ENCODE measurements at places on chromosomes 5 and 9.

DNA sequence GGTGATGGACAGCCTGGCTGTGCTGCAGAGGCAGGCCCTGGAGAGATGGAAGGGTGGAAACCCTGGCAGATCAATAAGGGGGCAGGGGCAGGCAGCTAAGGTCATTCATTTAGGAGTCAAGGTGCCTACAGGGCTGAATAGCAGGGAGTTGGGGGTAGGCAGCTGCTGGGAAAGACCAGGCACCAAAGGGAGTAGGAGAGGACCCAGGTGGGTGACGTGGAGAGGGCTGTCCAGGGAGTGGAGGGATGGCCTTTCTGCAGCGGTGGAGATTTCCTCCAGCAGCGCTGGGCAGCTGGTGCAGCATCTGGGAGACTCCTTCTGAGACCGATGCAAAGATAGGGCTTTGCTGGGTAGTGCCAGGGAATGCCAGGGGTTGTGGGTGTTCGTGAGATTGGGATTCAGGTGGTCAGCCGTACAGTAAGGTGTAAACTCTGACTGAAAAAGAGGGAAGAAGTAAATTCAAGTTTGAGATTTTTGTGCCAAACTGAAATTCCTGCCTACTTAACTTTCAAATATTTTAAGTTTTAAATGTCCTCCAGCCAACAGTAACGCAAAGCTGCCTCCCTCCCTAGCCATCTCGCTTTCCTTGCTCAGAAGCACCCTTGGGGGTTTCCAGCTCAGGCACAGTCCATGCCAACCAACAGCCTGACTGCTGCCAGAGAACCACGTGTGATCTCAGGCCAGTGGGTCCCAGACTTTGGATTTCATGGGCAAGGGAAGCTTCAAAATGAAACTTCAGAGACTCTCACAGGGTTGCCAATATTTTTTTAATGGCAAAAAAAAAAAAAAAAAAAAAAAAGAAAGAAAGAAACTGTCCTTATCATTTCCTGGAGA is 18.6 kb upstream of the ANGPTL2 start:
- no peak for DNase-seq

DNA sequence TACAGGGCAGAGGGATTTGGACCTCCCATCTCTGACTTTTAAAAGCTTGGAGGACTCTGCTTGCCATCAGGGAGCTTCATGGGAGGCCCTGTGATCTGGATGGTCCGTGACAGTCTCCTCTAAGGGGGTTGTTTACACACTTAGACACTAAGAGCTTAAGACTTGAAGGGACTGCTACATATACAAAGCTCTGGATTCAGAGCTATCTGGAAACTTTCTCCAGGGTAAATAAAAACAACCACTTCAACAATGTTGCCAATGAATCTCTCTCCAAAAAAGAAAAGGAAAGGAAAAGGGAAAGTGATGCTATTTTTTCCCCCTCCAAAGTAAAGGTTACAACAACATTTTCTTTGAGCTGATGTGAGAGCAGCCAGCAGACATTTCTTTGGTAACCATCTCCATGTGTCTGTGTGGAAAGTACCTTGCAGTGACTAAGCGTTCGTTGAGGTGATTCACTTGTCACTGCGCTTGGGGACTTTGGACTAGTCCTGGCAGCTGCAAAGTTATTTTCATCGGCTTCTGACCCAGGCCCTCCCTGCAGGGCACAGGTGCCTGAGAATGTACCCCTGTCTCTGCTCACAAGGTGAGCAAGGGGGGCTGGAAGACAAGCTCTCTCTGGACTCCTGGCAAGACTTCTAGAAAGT is 262.1 kb upstream of the KLF4 start:
- no peak for DNase-seq

DNA sequence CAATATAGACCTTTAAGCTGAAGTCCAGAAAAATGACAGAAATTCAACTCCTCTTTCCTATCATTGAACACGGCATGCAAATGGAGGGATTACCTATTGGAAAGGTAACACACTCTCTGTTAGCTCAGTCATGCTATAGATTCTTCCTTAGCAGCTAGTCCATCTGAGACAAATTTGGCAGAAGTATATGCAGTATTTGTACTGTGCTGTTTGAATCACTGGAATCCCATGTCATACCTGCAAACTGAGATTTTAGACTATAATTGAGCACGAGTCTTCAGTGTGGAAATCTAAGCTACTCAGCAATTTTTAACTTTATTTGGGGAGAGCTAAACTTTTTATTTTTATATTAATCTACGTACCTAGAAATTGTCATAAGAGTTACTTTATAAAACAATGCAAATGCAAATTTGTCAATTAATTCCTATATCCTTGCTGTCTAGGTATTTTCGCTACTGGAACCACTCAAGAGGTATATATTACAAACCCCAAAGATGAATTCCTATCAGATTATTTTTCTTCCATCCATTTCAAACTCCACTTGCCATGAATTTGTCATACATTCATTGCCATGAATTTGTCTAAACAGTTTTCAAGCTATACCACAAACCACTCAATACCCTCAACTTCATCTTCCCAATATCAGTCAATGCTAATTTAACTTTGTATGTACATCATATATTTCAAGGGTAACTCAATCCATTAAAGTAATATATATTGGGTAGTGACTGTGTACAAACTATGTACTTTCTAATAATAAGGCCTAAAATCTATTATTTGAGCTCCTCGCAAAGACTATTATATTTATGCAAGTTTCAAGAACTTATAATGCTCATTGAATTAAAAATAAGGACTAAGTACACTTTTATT is 224.8 kb downstream of the MEF2C start:
- DNase-seq: no peak

GRCh38 chr9:120038342-120038741 is 541.6 kb downstream of the CDK5RAP2 start:
- no peak for DNase-seq

DNA sequence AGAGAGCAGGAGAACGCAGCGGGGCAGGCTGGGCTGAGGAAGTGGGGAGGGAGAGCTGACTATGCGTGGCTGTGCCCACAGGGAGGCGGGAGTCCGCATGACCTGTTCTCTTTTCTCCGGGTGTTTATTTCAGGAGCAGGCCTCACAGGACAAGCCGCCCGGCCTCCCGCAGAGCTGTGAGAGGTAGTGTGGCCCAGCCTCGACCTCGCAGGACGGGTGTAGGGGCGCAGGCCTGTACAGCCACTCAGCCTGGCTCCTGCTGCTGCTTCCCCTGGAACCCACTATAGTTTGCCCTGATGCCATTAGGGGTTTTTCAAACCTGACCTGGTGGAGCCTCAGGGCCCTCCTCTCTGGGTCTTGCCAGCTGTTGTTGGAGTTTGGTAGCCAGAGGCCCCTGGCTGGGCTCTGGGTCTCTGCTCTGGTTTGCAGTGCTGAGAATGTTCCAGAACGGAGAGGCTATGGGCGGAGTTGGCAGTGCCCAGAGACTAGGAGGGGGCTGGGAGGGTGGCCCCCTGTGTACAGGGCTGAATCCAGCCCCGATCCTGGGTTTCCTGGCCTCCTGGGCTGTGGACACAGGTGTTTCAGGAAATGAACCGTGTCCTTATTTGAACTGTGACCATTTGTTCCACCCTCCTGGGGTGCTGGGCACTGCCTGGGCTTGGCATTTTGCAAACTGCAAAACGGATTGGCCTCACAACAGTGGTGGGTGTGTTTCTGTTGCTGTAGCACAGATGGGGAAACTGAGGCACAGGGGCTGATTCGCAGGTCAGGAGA is 78.8 kb downstream of the WNK2 start:
- no peak for DNase-seq

DNA sequence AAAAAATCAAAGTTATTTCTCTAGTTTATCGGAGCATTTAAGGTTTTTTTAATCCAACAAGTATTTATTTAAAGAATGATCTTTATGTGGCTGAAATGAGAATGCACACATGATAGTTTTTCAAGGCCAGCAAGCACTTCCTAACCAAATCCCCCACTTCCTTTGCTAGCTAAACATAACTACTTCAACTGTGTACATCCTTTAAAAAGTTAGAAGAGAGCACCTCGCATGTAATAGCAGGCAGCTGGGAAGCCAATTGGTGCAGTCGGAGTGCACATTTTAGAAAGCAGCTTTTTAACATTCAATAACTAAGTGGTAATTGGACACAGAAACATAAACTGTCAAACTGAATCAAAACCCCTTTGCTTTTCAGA is 245.7 kb downstream of the BNC2 start:
- DNase-seq: no peak

DNA sequence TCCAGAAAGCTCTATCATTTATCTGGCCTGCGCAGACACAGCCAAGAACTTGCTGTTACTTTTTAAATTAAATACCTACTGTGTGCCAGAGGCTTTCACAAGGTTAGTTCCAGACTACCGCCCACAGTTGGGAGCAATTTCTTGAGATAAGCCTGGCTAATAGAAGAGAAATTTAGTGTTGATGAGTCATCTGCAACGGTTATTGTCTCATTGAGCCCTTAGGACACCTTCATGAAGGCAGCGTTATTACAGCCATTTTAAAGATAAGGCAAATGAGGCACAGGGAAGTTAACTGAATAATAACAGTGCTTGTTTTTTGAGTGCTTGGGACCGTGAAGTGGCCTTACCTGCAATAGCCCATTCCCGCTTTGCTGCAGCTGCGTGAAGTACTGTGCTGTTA is 292.9 kb upstream of the MSX2 start:
- DNase-seq: no peak

- no peak for DNase-seq
Measured at GRCh38 chr5:140823475-140823874, 2.1 kb downstream of the PCDHA5 start.

DNA sequence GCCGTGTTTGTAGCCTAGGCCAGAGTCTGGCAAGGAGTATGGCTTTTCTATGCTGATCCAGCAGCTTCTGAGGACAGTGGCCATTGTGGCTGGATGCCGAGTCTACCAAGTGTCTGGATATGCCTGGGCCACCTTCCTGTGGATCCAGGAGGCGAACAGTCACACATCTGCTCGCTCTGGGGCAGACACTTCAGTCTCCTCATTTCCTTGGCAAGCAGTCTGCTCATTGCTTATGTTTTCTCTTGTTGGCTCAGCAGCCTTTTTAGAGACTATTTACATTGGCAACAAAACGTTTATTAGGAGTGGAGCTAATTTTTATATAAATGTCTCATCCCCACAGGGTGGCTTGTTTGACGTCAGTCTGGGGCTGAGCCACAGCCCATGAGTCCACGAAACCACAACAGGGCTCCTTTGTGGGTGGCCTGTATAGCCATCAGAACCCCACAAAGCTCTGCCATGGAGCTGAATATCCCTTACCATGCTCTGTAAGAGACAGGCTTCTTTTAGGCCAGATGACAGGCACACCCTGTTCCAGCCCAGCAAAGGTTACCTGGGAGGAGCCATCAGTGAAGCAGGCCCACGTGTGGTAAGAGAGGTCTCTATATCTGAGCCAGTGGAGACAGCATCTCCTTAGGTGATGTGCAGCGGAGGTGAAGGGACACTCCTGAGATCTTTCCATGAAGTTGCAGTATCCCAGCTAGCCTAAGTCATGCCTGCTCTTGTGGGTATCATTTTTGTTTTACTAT is 221.7 kb downstream of the DIRAS2 start:
- DNase-seq: no peak

DNA sequence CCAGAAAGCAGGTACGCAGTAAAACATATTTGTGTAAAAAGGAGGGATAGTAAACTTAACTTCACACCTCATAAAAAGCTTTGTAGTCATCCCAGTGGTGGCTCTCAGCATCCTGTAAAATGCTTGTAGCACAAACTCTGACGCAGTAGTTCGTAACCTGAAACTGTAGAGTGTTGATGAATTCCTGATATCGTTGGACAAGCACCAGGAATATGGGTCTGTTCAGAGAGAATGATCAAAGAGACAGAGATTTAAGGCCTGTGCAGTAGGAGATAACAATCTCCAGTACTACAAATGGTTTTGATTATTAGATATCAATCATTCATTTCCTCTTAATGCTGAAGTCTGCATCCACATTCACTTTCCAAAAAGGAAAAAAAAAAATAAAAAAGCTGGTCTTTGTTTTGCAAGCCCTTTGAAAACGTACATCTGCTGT is 148.5 kb downstream of the KIAA0825 start:
- no peak for DNase-seq

DNA sequence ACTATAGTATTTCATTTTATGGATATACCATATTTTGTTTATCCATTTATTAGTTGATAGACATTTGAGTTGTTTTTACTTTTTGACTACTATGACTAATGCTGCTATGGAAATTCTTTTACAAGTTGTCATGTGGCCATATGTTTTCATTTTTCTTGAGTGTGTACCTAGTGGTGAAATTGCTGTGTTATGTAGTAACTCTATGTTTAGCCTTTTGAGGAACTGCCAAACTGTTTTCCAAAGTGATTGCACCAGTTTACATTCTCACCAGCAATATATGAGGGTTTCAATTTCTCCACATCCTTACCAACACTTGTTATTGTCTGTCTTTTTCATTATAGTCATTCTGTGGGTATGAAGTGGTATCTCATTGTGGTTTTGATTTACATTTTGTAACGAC is 75.4 kb downstream of the GRIA1 start:
- no peak for DNase-seq

DNA sequence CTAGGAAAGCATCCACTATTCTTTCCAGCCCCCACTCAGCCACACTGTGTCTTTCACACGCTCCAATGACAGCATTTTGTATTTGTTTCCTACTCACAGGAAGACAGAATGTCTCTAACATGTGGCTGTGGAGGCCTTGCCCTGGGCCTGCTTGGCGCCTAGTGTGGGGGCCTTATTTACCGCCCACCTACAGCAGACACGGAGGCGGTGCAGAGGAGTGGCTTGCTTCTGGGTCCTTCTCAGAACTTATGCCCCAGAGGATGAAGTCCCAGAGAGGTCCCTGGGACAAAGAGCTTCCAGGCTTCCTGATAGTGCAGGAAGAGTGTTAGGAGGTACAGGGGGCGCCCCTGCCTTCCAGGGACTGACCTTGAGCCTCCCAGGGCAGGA is 8.5 kb upstream of the MRNIP start:
- DNase-seq: no peak

- no peak for DNase-seq
Measured at GRCh38 chr5:67426961-67427849, 230.6 kb upstream of the CD180 start.

DNA sequence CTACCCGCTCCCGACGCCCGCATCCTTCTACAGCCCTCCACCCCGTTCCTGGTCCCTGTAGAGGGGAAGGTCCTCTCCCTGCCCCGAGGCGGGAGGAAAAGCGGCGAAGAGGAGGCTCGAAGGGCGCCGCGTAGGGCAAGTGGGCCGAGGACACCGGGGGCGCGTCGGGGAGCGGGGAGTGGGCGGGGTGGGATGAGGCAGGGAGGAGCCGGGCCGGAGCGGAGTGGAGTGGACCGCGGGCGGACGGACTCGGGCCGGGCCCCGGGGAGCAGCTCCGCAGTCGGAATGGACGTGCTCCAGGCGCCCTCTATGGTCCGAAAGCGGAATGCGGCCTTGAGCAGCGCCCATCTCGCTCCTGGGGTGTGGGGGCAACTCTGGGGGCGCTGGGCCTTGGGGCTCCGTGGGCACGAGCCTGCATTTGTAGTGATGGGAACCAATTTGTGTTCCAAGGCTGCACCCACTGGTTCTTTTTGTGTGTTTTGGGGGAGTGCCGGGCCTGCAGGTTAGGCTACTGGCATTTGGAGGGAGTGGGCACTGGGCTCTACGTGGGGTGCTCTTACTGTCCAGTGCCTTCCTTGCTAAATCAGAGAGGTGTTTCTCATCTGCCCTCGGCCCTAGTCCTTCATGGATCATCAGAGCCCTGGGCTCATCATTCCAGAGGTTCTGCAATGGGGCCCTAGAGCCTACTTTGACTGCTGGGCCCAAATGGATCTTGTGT is 7.3 kb downstream of the IRX1 start:
- DNase-seq: no peak

All from stimulated activated CD4-positive, alpha-beta T cell treated with anti-CD3 and anti-CD28 coated beads, Interleukin-1b, Interleukin-23, amount 100 ng/mL, for 1 hour (primary cell).